ENCODE measurements at places on chromosomes 4 and X.

GRCh38 chr4:24655326-24655725 is 71.0 kb upstream of the DHX15 start:
- no peak for DNase-seq

- DNase-seq, result no peak
Observed at GRCh38 chrX:23935106-23935505, 27.3 kb downstream of the CXorf58 start.

- DNase-seq, result no peak
Observed at GRCh38 chrX:149230689-149231088, 274.4 kb downstream of the IDS start.

GRCh38 chrX:151725338-151725614 is 9.3 kb upstream of the CNGA2 start:
- DNase-seq, result no peak

DNA sequence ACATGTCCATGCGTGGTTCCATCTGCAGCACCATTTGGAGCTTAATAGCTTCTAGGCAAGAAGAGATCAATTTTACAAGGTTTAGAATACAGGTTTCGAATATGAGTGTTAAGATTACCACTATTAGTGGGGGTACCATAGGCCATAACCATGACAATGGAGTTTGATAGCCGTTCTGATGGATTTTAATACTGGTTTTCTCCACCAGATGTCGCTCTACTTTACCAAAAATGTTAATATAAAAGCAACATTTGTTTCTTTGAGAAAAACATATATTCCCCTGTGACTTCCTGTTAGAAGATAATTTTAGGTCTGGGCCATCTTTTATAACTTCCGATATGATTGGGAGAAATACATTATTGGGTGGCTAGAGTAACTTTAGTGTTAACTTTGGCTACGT is 499.7 kb upstream of the POU3F4 start:
- no peak for DNase-seq
